Activated CD4-positive, alpha-beta T cell treated with anti-CD3 and anti-CD28 coated beads, Interleukin-2, amount 10 ng/mL, durations not matched to agents 24 days and 14 days (primary cell): ENCODE measurements at places on chromosomes 5 and 9. TPM values are rescaled to one million over a fixed set of nuclear protein-coding genes. Genes with fewer than 3 reads are reported as not detected.

DNA sequence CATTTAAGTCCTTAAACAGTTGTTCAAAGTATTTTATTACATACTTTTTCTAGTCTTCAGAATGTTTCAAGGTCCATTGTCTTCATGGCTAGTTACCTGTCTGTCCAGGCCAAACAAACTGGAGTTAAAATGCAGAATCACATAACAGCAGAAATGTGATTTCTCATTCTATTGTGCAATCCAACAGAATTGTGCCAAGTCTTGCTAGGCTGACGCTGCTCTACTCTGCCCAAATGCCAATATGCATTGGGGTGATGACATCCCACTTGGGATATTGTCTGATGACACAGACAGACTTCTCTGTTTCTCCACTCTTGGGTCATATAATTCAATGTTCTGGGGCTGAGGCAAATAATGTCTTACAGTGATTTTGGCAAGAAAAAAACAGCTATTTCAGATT, 5.2 kb upstream of the SLC22A5 start:
- DNase-seq: no peak

IFNA16 gene
- total RNA-seq: not detected in 2 replicates

DNA sequence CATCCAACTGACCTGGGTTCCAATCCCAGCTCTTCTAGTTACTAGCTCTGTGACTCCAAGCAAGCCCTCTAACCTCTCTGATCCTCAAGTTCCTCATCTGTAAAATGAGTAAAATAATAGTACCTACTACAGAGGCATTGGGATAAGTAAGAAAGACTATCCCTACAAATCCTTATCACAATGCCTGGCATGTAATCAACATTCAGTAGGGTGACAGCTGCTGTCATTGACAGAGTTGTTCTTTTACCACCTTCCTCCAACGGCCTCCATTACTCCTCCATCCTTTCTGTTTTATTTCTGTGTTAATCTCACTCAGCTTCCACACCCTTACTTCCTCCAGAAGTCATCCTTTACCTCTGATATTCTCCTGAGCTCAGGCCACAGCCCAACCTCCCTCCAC, 40.4 kb downstream of the FGF1 start:
- DNase-seq: no peak

CYLC2 gene
- not detected in 2 replicates for total RNA-seq

- no peak for DNase-seq
Observed at GRCh38 chr9:86766912-86767311, 180.4 kb downstream of the GAS1 start.

GDF9 gene
- 0.30 and 0.45 TPM in 2 replicates for total RNA-seq

GRCh38 chr5:65440456-65440855, 41.3 kb downstream of the ADAMTS6 start:
- no peak for DNase-seq

GRCh38 chr9:69452110-69452782, 127.2 kb downstream of the ENTREP1 start:
- DNase-seq: no peak

DNA sequence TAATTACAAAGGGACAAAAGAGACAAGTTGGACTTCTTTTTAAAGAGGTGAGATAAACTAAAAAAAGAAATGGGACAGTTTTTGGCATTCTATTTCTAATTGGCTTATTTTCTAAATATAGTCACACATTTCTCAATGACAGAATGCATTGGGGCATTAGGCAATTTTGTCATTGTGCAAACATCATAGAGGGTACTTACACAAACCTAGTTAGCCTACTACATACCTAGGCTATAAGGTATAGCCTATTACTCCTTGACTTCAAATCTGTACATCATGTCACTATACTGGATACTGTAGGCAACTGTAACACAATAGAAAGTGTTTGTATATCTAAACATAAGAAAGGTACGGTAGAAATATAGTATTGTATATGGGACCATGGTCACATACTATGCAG, 56.1 kb downstream of the LSM11 start:
- no peak for DNase-seq

DNA sequence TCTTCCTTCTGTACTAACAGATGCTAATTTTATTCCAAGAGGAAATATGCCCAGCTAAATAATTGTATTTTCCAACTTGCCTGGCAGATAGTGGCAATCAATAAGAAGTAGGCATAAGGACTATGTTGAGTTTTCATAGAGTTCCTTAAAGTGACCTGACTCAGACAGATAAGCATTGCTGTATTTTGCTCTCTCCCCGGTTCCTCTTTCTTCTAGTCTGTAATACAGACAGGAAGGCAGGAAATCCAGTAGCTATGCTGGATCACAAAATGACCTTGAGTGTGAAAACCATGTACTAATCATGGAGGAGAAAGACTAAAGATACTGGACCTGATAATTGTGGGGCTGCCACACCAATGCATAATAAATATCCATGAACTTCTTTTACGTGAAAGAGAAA, 701.7 kb downstream of the CETN3 start:
- no peak for DNase-seq

GRCh38 chr5:171523781-171524180, 104.3 kb downstream of the FGF18 start:
- no peak for DNase-seq

GPRIN1 gene
- 3.7 TPM in 2 replicates for total RNA-seq

ARHGEF28 gene
- total RNA-seq: 0.14 TPM in 1 of 2 replicates, not detected in the other

DNA sequence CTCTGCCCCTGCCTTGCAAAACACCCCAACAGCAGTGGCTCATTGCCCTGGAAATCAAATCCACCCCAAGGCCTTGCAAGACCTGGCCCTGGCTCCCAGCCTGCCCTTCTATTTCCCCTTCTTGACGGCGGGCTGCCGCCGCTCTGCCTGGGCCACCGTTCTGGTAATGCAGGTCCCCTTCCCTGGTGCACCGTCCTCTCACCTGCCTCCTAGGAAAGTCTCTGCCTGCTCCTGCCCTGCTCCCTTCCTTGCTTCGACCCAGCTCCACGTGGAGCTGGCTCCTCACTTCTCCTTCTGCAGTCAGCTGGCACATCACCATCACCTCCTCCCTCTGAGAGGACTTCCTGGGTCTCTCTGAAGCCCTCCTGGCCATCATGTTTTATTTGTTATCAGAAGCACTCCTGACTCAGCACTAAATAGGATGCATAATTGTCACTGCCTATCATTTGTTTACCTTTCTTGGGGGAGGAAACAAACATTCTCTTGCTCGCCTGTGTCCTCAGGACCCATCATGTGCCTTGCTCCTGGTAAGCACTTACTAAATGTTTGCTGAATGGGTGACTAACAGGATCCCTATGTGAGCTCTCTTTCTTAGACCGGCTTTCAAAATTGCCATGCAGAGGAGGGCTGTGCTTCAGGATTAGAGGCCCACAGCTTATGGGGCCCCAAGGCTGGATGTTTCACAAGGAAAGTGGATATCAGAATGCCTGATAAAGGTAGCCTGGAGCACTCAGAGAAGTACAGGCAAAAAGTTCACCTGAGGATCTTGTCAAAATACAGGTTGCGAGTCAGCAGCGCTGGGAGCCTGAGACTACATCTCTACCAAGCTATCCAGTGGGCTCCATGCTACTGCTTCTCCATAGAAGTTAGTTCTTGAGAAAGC, 19.6 kb upstream of the C5orf47 start:
- DNase-seq: no peak

DNA sequence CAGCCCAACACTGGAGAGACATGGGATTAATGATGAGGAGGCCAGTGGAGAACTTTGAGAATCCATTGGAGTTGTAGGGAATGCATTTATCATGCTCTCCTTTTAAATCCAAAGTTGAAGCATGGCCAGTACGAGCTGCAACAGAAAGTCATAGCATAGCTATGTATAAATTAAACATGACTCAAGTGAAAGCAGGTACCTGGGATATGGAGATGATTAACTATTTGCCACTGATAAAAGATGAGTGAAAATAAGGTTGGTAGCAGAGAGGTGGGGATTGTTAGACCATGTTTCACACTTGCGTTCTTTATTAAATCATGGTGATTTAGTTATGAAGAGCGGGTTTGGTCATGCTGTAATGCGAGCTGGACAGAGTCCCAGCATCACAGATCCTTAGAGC, 189.6 kb downstream of the ARHGEF28 start:
- DNase-seq: no peak

- no peak for DNase-seq
Observed at GRCh38 chr5:142860270-142860669, 90.1 kb downstream of the ARHGAP26 start.

DNA sequence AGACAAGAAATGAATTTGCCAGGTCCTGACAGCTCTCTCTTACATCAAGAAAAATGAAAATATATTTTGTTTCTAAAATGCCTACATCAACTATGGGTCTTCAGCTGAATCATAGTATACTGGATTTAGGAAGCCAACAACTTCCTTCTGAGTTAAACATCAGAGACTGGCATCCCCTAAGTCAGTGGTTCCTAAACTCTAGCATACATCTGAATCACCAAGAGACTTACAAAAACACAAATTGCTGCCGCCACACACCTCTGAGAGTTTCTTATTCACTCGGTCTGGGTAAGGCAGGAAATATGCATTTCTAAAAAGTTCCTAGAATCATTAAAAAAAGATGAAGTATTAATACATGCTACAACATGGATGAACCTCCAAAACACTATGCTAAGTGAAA, 60.4 kb upstream of the TMEM252 start:
- no peak for DNase-seq

GRCh38 chr9:38339496-38339895, 53.0 kb upstream of the ALDH1B1 start:
- no peak for DNase-seq

GRCh38 chr9:122331523-122331927, 39.3 kb upstream of the PTGS1 start:
- DNase-seq: no peak

- no peak for DNase-seq
Observed at GRCh38 chr5:76351577-76351976, 51.5 kb upstream of the IQGAP2 start.

DNA sequence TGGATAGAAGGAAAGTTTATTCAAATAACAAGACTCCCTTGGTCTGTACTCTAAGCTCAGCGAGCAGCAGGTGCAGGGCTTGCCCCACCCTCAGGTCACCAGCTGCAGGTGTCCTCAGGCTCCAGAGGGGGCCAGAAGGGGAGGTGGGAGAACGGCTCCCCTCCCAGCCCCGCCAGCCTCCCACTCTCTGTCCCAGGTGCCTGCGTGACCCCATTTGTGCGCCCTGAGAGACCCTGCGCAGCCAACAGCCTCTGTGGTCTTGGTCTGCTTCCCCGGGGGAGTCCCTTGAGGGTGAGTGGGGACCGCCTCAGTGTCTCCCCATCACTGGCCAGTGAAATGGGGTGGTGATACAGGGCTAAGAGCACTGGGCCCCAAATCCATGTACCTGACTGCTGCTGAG, 62.3 kb upstream of the STXBP1 start:
- DNase-seq: no peak
